Activated T-cell treated with anti-CD3 and anti-CD28 coated beads, Interleukin-2, amount 50 U/mL, for 72 hours (primary cell): ENCODE measurements at places on chromosomes 12 and 14.

DNA sequence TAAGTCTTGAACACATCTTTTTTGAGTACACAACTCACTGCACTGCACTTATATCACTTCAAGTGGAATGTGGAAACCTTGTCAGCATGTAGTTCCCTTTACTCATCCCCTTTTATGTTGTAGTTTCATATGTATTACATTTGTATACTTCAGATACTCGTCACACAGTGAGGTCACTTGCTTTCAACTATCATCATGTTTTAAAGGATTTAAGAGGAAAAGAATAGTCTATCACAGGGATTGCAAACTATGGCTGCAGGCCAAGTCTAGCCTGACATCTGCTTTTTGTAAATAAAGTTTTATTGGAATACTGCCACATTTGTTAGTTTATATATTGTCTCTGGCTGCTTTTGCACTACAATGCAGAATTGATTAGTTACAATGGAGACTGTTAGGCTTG, 24.3 kb downstream of the CNOT2 start:
- no peak for DNase-seq

DNA sequence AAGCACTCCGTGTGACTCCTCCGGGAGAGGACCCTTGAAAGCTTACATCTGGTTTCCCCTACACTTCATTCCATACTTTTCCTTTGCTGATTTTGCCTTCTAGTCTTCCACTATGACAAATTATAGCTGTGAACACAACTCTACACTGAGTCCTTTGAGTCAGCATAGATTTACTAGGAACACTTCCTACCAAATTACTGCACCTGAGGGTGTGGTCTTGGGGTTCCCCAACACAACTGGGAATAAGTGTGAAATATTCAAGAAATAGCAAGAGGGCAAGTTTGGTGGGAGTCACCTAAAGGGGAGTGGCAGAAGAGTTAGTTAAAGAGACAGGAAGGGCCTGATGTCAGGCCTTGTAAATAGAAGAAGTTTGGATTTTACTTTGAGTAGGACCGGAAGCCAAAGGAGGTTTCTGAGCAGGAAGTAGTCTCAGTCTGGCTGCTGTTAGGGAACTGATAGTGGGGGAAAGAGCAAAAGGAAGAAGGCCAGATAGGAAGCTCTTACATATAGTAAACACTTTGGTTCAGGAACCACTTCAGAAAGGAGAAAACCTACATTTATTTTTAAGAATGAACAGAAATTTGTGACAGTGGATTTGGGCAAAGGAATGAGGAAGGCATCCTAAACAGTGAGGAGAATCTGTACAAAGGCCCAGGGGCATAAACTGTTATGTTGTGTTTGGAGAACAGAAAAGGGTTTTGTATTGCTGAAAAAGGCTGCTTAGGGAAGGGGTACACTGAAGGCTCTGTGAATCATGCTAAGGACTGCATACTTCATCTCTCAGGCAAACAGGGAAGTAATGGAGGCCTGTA, 14.2 kb downstream of the SEL1L start:
- DNase-seq, result no peak

DNA sequence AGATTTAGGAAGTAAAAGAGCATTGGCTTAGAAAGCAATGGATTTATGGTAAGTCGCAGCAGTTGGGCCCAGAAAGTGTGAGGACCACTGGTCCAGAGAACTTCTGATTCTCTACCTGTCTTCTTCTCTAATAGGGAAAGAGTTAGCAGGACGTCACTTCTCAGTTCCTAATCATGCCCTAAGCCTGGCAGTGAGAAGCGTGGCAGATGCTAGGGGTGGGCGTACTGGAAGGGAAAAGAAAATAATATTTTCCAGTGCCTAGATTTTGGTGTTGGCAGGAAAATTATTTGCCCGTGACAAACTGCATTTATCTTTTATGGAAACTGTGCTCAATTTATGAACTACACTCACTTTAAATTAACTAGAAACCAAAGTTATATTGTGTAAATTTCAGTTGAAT, 212.3 kb downstream of the PPFIA2 start:
- no peak for DNase-seq

DNA sequence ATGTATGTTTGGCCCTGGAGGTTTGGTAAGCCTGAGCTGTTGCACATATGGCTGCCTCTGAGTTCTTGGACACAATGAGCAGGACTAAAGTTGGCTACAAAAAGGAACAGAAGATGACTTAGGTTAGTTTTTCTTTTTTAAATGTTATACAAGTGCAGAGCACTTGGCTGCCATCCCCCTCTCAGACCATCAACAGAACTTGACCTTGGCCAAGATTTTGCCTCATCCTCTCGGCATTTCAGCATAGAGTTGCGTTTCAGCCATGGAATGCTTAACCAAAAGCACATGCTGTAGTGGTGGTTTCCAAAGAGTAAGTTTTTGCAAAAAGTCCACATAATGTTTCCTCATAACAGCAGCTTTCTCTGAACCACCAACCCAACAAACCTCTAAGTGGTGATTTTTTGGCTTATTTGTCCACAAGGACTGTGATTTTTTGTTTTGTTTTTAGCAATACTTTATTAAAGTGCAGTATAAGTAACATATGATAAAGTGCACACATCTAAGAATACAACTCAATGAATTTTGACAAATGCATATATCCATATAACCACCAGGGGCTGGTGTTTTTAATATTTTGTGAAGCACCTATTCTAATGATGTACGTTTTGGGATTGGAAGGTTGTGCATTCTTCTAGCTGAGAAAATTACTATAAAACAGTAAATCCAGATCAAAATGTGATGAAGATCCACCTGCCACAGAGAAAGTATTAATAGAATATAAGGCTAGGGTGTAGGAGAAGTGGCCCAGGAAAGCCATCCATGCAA, 12.1 kb upstream of the GALNT16 start:
- DNase-seq, result no peak

DNA sequence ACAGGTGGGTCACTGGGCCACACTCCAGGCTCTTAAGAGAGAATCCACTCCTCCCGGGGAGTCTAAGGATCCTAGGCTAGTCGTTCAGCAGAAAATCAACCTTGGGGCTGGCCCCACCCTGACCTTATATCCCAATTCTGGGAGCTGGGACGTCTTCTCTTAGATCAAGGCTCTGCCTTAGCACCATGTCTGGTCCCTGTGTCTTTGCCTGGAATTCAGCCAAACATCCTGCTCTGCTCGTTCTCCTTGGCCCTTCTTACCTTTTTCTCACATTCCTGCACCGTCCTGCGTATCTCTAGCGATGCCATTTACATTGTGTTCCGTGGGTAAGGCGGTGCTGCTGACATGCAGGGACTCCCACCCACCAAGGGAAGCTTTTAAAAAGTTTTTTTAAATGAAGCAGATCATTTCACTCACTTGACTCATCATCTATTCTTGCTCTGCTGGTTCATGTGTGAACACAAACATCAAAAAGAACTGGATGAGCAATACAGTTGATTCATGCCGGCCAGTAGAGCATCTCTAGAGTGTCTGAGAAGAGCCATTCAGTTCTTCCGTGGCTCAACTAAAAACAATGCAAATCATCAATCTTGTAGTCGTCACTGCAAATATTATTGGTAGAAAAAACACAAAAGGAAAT, 50.2 kb downstream of the KCNK13 start:
- peak; percentile 3 for DNase-seq

GRCh38 chr14:77457115-77457521, 283 bp downstream of the VIPAS39 start:
- DNase-seq, result no peak

- no peak for DNase-seq
These were observed 18.7 kb downstream of the CKAP4 start for GRCh38 chr12:106229036-106229591.

DNA sequence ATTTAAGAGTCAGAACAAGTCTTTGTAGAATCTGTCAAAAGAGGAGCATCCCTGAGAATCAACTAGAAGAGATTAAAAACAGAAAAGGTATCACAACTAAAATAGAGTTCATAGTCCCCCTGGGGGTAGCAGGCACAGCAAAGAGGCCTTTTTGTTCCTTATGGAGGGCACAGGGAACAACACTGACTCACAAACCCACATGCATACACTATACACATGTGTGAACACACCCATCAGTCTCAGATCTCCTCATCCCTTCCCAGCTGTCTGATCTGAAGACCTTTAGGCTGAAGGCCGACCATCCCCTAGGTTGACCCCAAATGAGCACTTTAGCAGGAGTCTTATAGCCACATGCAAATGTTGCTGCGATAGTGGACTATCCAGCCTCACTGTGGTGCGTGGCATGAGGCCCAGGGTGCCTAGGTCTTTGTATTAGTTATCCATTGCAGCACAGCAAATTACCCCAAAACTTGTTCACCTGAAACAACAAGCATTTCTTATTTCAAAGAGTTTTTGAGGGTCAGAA, 236.7 kb upstream of the EGLN3 start:
- no peak for DNase-seq

- no peak for DNase-seq
These were observed 5.0 kb upstream of the CHGA start for GRCh38 chr14:92917956-92918355.

- DNase-seq, result no peak
These were observed 55.1 kb downstream of the ERH start for GRCh38 chr14:69342928-69343525.
